Omental fat pad (tissue), 4 donors: ENCODE measurements at places on chromosomes 7 and 10. TPM values are rescaled to one million over a fixed set of nuclear protein-coding genes. Genes with fewer than 3 reads are reported as not detected.

DNA sequence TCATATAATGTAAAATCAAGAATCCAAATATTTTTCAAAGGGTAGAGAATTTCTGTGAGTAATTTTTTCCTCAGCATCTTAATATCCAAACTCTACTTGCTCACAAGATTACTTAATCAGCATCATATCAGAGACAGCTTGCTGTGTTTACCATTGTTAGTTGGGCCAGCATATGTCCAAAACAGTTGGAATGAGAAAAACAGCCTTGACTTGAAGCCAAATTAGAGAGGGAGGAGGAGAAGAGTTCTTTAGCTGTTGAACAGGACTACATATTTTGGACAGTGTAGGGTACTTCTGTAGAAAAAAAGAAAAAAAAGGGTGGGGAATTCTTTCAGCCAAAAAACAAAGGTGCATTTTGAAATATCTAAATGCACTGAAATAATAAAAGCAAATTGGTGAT, 69.8 kb downstream of the HDAC9 start:
- DNase-seq = no peak

The KCND2 gene
- 1.8 TPM for total RNA-seq

The TCF7L2 gene
- total RNA-seq = 30.6 TPM

DNA sequence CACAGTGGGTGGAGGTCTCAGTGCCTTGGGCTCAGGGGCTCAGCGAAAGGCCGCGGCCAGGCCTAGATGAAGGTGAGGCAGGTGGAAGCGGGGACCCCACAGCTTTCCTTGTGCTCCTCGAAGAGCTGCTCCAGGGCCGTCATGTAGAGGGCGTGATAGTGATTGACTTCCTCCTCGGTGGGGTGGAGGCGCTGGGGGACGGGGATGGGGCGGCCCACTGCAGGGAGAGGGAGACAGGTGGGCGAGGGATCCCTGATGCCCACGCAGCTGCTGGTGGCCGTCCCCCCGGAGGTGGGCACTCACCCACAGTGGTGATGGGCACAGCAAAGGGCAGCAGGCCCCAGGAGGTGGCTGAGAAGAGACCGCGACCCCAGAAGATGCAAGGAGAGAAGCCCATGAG, 5.0 kb downstream of the MOGAT3 start:
- DNase-seq = no peak

The TMEM270 gene
- not detected for total RNA-seq

The SPDYE6 gene
- total RNA-seq = not detected

The KIF11 gene
- 0.95 TPM for total RNA-seq

DNA sequence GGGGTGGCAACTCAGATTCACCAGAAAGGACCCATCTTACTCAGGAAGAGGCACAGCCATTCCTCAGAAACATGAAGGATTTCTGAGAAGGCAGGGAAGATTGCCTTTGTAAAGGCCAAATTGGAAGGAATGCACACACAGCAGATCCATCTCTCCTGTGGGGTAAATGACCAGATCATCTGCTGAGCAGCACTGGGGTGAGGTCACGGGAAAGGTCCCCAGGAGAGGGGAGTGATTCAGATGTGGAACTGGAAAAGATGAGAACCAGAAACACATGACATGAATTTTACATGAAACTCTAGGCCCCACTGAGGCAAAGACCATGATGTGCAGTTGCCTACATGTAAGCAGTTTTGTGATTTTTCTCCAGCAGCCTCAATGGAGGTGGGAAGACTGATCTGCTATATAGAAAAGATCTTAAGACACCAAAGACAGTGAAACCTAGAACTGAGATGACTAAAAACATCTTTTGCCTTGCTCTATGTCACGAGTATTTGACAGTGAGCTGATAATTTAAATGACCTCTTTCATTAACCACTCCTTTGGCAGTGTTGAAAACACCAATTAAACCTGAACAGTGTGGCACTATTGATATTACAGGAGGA, 91.6 kb downstream of the AMPH start:
- DNase-seq = no peak

DNA sequence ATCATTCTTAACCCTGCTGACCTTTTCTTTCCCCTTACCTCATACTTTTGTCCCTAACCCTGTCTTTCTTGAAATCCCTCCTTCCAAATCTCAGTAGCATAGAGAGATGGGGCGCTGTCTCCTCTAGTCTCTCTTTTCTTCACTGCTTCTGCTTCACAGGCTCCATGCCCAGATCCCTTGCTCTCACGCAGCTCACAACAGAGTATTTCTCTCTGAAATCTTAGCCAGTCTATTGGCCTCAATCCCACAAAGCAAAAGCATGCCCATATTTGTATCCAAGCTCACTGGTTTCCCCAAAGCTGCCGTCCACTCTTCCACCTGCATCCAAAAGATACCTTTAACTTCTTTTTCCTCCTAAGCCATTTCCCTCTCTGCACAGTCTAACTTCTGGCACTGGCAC, 526.8 kb downstream of the PLXDC2 start:
- DNase-seq = no peak

The UPF2 gene
- total RNA-seq = 16.1 TPM

DNA sequence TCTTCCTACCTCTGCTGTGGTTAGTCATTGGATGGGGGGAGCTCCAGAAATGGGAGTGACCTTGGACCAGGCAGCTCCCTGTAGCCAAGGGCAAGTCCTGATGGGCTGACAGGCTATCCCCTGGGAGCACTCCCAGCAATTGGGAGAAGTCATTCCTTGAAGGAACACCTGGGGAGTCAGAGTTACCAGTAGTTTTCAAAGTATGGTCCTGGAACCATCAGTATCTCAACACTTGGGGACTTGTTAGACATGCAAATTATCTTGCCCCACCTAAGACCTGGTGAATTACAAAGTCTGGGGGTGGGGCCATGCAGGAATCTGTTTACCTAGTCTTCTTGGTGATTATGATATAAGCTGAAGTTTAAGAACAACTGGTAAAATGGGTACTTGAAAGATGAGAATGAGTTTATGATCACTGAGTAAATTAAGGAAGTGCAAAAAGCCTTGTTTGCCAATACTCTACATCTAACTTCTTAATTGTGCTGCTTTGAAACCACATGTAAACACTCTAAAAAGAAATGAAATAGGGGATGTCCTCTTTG, 287.3 kb upstream of the LRRN3 start:
- no peak for DNase-seq

DNA sequence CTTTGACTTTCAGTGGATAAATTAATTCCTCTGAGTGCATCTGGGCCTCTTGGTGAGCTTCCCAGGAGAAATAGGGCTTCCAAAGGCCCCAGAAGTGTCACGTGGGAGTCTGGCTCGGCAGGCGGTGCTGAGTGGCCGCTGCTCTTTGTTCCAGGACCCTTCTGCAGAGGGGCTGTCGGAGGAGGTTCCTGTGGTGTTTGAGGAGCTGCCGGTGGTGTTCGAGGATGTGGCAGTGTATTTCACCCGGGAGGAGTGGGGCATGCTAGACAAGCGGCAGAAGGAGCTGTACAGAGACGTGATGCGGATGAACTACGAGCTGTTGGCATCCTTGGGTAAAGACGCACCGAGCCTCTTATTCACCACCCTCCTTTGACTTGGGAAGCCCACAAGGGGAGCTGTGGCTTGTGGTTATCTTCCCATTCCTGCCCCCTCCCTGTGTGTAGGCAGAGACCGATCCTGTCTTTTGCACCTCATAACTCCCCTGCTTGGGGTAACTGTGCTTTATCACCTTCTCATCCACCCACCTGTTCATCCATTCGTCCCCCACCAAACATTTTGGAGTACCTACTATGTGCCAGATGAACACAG, 11.9 kb downstream of the ZNF862 start:
- DNase-seq = no peak

- DNase-seq = peak; percentile 28
Measured at GRCh38 chr10:79904671-79905321, 44.1 kb downstream of the SFTPD start.

- DNase-seq = no peak
Measured at GRCh38 chr7:131568510-131568909, 12.1 kb upstream of the PODXL start.

DNA sequence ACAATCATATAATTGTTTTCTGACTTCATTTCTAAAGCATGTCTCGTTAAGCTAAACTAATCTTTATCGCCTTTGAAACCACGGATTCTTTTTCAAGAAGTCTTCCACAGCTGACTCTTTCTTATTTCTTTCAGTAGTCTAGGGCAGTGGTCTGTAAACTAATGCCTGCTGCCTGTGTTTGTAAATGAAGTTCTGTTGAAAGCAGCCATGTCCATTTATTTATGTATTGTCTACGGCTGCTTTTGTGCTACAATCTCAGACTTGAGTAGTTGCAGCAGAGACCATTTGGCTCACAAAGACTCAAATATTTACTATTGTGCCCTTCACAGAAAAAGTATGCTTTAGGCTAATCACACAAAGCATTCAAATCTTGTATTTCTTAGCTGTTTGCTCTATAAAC, 20.3 kb upstream of the ABLIM1 start:
- DNase-seq = no peak

GRCh38 chr7:17357952-17358351, 59.5 kb downstream of the AHR start:
- no peak for DNase-seq

- DNase-seq = no peak
Measured at GRCh38 chr10:51343391-51343790, 269.1 kb downstream of the PRKG1 start.

DNA sequence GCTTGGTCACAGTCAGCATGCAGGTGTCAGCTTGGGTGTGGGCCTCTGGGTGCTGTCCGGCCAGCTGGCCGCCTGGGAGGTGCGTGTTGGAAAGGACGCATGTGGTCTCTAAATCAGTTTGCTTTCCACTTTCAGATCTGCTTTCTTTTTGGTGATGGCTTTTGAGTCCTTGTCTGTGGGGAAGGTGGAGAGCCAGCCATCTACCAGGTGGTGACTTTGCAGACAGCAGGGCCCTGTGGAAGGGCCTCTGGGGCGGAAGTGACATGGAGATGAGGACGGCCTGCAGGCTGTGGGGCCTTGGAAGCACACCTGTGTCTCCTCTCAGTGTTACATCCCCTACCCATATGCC, 59.4 kb downstream of the WDR37 start:
- no peak for DNase-seq

- no peak for DNase-seq
Measured at GRCh38 chr10:111015181-111015580, 61.6 kb upstream of the ADRA2A start.
